ENCODE measurements at places on chromosomes 7 and 10.

DNA sequence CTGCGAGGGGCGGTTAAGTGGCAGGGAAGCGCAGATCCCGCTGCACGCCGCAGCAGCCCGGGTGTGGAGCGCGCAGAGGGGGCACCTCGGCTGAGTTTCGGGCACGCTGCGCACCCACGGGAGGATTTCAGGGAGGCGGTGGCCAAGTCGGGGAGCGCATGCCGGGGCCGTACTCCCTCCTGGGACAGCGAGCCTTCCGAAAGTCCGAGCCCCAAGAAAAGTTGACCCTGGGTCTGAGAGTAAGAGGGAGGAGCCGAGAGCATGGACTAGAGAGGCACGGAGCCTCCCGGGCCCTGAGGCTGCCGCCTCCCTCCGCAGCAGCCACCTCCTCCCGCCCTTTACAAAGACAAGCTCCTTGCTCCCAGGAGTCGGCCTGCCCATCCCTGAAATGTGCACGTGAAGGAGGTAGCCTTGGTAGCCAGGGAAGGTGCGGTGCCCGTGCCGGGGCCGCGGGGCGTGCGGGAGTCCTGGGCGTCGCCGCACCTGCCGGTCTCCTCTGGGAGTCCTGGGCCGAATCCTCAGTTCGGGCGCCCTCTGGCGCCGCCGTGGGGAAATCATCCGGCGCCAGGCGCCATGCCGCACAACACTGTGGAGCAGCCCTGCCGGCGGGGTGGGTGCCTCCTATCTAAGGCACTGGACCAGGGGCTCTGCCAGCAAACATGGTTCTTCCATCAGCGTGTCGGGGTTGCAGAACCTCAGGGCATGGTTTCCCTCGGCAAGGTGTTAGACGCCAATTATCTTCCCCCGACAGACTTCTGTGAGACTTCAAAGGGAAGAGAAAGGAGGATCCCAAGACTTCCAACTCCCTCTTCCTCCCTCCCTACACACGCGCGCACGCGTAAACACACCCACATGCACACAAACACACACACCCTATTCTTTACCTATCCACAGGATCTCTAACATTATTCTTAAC is 104.0 kb downstream of the TRIL start:
- DNase-seq, result peak; percentile 85

GRCh38 chr10:89701242-89702120 is at the start of gene KIF20B:
Gene KIF20B (plus strand): TSS chr10:89701590. CDS start chr10:89705295, 3,705 bp downstream.
- DNase-seq, result peak; percentile 94

DNA sequence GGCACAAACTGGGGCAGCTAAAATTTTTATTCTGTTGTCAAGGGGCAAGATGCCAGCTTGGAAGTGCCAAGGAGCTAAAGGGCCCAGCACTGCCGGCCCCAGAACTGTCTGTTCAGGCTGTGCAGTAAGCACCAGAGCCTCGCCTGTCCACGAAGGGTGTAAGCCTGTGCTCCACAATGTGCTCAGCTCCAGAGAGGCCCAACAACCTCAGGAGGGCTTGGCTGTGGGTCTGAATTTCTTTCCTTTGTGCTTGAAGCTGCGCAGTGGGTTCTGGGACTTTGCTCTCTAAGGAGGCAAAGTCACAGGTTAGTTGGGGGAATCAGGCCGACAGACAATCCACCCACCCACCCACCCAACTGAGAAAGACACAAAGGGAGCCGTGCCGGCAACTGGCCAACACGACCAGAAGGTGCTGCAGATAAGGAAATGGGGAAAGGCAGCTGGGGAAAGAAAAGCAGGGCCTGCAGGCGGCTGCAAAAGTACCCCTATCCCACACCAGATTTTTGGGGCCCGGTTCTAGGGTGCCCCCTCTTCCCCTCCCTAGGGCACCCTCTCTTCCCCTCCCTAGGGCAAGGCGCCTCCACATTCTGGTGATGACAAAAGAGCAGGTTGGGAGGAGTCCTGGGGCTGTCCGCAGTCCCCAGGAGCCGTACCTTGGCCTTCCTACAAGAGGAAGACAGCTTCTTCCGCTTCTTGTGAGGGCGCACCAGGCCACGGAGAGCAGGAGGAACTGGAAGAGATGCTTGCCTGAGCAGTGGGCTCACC is 7.7 kb downstream of the DDX56 start:
- no peak for DNase-seq

DNA sequence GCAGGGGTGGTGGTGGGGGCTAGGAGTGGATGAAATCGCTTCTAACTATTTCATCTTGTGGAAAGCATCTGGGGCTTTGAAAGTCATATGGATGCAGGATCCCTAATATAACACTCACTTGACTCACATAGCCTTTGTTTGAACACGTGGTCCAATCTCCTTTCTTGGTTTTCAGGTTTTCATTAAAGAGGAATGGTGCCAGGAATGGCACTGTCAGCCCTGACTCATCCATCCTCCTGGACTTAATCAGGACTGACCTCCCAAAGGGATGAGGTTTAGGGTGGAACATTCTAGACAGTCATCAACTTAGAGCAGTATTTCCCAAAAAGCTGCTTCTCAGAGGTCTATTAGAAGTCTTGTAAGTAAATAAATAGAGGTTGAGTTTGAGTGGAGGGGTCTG is 162.0 kb upstream of the PLXNA4 start:
- no peak for DNase-seq

GRCh38 chr10:34107626-34108516 is 707.2 kb downstream of the PARD3 start:
- DNase-seq, result no peak

DNA sequence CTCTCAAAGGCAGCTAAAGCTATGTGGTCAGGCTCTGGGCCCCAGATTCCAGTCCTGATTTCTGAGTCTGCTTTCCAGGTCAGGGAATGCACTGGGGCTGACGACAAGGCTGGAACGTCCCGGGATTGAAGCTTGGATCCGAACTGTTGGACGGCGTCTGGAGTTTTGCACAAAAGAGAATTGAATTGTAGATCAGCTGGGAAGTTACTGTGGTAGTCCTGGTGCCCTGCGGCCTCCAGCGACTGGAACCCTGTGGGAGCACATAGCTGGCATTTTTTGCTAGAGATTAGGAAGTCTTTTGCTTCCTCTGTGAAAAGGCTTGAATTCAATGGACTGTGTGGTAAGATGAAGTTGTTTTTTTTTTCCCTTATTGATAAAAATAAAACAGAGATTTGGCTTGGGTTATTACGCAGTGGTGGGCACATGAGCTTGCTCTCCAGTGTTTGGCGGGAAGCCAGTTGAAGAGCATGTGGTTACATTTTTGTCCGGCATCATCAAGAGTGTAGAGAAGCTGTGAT is at the start of gene HK1:
Gene HK1, plus strand, starts transcription at position 51 of the 518 bp plus-strand sequence.
- no peak for DNase-seq

GRCh38 chr7:132779164-132779563 is 202.9 kb upstream of the PLXNA4 start:
- DNase-seq, result peak; percentile 90

GRCh38 chr10:132489053-132489703 is 48.4 kb upstream of the INPP5A start:
- DNase-seq, result no peak

DNA sequence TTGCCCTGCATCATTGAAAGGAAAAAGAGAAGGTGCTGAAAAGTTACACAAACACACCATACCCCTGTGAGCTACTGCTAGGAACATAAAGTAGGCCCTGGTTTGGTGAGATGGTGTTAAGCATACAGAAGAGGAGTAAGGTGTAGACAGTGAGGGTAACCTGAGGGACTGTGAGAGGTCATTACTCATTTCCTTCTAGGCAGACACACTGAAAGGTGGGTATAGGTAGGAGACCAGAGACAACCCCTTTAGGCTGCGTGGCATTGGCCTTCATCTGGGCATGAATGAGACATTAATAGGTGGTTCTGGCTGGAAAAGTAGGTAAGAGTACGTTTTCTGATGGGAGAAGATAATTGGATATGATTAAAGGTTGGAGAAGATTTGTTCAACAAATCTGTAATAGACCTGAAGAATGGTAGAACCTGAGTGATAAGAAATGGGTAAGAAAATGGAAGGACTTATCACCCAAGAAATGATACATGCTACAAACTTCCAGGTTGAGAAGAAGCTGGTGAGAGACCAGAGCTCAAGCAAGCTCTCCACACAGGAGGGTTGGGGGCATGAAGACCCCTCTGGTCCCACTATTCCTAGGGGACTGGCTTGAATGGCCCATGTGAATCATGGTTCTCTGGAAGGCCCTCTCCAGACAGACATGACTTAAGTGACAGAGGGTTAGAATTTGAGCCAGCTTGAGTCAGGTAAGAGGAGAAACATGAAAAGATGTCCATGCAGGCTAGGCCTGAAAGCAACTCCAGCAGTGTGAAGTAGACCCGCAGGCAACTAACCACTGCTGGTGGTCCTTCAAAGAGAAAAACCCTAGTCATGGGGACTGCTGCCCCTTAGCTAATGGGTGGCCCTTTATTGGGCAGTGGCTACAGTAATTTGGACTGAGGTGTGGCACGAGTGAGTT is 3.8 kb downstream of the COMTD1 start:
- no peak for DNase-seq

DNA sequence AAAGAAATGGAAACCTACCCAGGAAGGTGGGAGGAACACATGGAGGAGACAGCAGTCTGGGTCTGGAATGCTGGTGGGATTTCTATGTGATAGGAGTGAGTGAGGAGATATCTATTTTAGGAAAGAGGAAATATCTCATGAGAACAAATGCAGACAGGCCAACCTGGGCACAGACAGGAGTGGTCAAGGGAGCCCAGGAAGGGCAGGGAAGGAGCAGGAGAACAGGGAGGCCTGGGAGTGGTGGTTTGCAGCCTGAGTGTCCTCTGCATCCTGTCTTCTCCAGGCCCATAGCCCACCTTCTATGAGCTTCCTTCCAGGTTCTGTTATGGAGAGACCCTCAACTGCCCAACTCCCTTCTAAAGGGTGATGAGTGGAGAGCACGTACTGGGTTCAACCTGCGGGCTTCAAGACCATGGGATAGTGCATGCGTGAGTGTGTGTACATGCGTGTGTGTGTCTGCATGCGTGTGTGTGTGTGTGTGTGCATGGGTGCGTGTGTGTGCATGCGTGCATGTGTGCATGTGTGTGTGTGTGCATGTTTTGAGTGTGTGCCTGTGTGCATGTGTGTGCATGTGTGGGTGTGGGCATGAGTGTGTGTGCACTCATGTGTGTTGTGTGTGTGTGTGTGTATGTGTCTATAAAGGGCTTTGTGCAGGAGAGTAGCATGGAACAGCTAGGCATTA is 200.1 kb downstream of the CXCL12 start:
- no peak for DNase-seq

DNA sequence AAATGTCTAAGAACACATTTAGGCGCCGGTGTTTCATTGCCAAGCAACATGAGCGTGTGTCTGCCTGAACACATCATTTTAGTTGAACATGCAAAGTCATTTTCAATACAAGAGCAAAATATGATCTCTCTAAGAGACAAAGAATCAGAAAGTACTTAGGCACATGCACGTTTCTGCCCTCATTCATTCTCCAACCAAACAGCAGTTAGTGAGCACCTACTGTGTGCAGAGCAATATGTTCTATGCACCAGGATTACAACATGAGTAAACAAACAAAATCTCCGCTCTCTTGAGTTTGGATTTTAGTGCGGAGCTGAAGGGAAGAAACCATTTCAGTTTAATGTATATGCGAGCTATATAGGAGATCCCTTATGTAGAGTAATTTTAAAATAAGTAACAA is 71.6 kb upstream of the KLF6 start:
- no peak for DNase-seq

DNA sequence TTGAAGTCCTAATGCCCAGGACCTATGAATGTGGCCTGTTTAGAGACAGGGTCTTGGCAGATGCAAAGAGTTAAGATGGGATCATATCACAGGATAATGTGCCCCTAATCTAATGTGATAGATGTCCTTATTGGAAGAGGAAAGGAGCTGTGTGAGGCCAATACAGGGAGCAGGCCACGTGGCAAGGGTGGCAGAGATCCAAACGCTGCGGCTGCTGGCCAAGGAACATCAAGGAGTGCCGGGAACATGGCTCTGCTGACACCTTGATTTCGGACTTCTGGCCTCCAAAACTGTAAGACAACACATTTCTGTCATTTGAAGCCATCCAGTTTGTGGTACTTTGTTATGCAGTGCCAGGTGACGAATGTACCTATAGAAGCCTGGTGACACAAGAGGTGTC is 37.7 kb upstream of the EZH2 start:
- DNase-seq, result no peak

DNA sequence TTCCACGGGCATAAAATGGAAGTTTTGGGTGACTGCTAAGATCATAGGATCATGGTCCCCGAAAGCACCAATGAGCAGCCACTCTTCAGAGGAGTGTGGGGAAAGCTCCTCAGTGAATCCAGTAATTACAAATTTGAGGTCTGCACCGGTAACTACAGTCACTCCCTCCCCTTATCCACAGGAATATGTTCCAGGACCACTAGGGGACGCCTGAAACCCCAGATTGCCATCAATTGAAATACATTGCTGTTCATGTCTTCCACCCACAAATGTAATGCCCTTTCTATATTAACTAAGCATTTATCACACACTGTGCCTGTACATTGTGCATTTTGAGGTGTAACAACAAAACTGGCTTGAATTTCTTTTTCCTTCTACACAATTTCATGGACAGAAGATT is 447.9 kb upstream of the PFKP start:
- peak; percentile 27 for DNase-seq

- no peak for DNase-seq
Measured at GRCh38 chr10:132850896-132851295, 64.9 kb upstream of the NKX6-2 start.

GRCh38 chr7:19747740-19748339 is 25.6 kb downstream of the TMEM196 start:
- DNase-seq, result peak; percentile 51

- DNase-seq, result no peak
Measured at GRCh38 chr10:78925275-78925674, 143.5 kb upstream of the ZMIZ1 start.

GRCh38 chr7:155416646-155417380 is 41.1 kb upstream of the EN2 start:
- DNase-seq, result no peak

- no peak for DNase-seq
Measured at GRCh38 chr10:23253780-23254179, 61.7 kb downstream of the PTF1A start.

GRCh38 chr7:55271069-55271626 is 94.0 kb upstream of the LANCL2 start:
- no peak for DNase-seq

GRCh38 chr7:82594665-82595064 is 151.1 kb upstream of the CACNA2D1 start:
- DNase-seq, result peak; percentile 89

All from NCI-H345 (cell line).